ENCODE measurements at places on chromosomes 3 and 15.

- no peak for DNase-seq
Observed at GRCh38 chr3:139780593-139780992, 102.8 kb upstream of the NMNAT3 start.

- DNase-seq = no peak
Observed at GRCh38 chr3:16181361-16181760, 6.9 kb downstream of the GALNT15 start.

DNA sequence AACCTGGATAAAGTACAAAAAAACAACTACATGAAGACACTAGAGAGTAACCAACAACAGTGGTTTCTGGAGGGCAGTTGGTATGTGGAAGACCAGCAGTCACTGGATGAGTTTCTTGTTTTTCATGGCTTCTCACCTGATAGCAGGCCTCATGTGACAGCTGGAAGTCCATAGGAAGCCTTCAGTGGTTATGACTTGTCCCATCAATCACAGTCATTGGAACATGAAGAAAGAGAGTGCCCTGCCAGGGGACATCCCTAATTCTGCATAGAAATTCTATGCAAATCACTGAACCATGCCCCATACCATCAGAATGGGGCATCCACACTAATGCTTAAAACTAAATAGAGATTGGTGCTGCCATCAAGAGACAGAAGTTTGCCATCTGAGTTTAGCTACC is 81.6 kb downstream of the AKAP13 start:
- DNase-seq = no peak

DNA sequence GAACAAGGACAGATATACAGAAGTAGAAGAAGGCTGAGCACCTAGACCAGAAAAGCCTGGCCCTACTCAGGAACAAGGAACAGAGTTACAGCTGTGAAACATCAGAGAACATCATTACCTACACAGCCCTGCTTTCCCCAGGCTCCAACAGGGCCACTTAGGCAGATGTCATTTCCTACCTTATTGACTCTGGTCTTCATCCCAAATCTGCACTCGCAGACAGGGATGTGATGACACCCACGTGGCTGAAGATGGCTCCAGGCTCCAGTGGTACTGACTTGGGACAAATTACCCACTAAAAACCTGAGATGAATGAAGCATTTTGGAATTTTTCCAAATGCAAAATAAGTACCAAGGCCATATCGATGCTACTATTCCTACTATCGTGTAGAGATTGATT is 18.0 kb upstream of the SSUH2 start:
- no peak for DNase-seq

DNA sequence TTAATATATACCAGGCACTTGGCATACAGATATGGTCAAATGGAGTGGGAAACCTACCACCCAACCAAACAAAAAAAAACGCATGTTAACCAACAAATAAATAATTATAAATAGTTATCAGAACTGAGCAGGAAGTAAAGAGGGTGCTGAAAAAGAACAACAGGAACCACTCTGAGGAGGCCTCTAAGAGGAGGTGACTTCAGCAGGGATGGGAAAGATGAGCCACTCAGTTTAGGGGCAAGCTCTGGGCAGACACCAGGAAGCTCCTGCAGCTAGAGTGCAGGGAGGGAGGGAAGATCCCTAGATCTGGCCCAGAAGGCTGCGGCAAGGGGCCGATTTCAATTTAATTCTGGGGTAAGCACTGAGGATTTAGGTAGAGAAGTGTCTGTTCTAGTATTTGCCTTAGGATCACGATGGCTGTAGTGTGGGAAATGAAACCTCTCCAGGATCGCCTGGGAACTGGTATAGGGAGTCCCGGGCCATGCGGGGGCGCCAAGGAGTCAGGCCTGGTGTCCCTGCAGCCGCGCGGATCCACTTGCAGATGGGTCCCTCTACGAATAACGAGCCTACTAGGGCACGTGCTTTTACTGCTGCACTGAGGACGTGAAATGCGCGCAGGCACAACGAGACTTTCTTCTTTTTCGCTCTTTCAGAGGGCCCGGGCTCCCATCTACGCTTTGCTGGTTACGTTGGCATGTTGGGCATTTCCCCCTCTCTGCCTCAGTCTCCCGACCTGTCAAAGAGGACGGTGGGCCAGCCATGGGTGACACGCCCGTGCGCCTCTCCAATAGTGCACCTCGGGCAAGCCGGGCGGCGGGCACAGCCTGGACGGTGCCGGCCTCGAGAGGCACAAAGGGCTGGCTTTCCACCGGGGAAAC is 1.5 kb upstream of the LIMD1 start:
- DNase-seq = peak; percentile 89

DNA sequence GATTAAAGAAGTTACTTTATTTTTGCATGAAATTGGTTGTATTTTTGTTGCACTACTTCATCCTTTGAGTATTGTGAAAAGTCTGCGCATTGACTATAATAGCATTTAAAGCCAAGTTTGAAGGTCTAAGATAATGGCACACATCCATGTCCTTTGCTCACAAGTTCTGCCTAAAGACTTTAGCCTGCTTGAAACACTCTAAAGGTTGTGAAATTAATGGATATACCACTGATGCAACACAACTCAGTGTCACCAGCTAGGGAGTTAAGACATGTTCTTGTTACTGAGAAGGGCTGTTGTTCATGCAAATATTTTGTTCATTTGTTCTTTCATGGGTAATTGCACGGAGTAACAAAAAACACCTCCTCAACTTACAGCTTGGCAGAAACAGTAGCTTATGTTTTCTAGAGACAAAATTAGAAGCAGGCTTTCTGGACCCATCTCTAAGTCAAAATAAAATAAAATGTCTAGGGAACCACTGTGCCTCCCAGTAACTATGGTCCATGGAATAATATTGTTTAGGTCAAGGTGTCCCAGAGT is 83.9 kb downstream of the PPARG start:
- DNase-seq = no peak

DNA sequence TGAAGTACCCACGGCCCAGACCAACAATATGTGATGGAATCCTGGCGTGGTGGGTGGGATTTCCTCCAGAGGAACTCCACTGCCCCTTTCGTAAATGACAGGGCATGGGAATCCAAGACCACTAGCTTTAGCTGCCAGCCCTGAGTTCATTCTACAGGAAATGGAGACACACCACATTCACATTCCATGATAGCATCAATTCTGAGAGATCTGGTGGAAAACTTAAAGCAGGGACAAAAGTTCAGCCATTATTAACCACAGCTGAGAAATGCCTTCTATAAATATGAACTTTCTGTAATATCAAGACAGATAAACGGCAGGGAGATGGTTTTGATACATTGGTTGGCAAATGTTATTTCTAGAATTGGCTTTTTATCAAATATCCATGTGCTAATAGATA is 98.2 kb downstream of the FBN1 start:
- DNase-seq = no peak

GRCh38 chr3:72336821-72337479 is 511.3 kb downstream of the SHQ1 start:
- DNase-seq = peak; percentile 56

GRCh38 chr3:114606336-114606735 is 312.5 kb downstream of the TIGIT start:
- DNase-seq = no peak

- no peak for DNase-seq
Observed at GRCh38 chr3:7205535-7205934, 344.6 kb downstream of the GRM7 start.

DNA sequence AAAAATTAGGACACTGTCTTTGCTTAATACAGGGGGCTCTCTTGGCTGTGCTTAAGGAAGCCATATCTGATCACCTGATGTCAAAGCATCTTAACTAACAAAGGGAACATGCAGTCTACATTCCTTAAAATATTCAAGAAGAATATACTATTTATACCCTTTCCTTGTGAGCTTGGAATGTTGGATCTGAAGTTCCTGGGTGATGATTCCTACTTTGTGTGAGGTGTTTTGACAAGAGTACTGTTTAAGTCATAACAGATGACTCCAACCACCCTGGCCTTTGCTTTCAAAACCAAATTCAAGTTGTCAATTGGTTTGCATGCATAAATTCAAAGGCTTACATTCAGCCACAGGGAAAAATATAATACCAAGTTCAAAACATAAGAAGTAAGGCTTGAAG is 862.7 kb upstream of the SEMA6D start:
- no peak for DNase-seq

- DNase-seq = no peak
Observed at GRCh38 chr3:9786209-9786739, 6.0 kb downstream of the TADA3 start.

DNA sequence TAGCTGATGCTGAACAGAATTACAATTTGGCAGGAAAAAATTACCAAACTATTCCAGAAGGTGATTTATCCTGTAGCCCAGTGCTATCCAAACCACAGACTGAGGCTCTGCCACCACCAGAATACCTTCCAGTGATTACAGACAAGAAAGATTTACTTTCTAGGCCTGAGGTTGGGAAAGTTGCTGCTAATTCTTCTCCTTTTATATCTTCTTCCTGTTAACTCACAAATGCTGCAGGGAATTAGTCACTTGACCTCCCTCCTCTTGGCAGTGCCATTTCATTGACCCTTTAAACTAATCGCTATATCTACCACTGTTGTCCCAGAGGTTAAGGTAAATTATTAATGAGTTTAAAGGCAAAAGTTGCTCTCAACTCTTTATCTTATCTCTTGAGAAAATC is 118.4 kb downstream of the CTNNB1 start:
- DNase-seq = no peak

GRCh38 chr3:12871404-12871983 is 30.1 kb upstream of the RPL32 start:
- DNase-seq = no peak
